ENCODE measurements at places on chromosomes 16 and 17.

DNA sequence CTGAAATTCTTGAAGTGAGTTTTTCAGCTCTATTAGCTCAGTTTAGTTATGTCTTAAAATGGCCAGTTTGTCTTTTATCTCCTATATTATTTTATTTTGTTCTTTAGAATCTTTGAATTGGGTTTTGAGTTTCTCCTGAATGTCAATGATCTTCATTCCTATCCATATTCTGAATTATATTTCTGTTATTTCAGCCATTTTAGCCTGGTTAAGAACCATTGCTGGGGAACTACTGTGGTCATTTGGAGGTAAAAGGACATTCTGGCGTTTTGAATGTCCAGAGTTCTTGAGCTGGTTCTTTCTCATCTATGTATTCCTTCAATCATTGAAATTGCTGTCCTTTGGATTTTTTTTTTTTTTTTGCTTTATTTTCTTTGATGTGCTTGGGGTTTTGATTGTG lies 203.9 kb upstream of the HS3ST4 start:
- no peak for DNase-seq

- DNase-seq = peak; percentile 66
Observed at GRCh38 chr17:82882715-82883418, 43.0 kb upstream of the ZNF750 start.

DNA sequence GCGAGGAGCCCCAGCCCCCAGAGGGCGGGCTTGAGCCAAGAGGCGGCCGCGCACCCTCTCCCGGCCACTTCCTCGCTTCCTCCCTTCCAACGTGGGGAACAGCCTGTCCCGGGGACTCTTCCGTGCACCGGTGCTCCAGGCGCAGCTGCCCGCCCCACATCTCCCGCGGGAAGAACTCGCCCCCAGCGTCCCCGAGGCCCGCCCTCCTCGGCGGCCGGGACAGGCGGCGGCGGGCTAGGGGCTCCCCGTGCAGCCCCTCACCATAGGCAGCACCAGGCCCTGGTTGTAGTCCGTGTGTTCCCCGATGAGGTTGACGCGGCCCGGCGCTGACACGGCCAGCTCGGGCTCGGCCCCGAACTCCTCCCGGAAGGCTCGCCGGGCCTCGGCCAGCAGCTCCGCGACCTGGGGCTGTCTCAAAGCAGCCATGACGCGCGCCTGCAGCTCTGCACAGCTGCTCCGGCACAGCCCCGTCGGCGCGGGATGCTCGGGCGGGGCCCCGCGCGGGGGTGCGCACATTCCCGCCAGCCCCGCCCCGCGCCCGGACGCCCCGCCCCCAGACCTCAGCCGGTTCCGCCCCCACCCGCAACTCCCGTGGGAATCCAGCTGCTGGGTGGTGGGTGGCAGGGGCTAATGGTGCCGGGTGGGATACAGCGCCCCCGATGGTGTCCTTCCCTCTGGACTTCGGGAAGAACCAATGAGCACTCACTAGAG lies at the start of gene GALK1:
TSS of gene GALK1 (minus strand) at position 482 of the 711 bp plus-strand sequence. CDS start at position 426, 56 bp downstream.
- DNase-seq = peak; percentile 68

DNA sequence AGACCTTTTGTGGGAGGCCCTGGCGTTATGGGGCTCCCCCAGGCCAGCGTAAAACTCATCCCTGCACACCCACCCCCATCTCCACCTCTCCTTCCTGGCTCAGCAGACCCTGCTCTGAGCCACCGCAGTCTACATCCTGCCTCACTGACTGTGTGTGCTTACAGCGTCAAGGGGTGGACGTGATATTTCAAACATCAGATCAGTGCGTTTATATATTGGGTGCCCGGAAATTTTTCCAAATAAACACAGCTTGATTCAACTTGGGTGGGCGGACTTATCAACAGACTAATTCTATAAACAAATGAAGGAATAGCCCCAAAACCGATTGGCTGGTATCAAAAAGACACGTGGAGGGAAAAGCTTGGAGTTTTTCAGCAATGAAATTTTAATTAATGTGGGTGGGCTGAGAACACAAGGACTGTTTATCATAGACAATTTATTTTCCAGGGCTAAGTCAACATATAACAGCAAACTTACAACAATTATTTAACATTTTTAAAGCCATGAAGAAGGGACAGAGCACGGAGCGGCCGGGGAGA lies at the start of gene FOXL1:
TSS of gene FOXL1 (plus strand) at position 489 of the 539 bp plus-strand sequence. CDS start 175 bp downstream, outside the sequence.
- no peak for DNase-seq

- no peak for DNase-seq
Observed at GRCh38 chr17:83098241-83099085, 19.1 kb downstream of the METRNL start.

DNA sequence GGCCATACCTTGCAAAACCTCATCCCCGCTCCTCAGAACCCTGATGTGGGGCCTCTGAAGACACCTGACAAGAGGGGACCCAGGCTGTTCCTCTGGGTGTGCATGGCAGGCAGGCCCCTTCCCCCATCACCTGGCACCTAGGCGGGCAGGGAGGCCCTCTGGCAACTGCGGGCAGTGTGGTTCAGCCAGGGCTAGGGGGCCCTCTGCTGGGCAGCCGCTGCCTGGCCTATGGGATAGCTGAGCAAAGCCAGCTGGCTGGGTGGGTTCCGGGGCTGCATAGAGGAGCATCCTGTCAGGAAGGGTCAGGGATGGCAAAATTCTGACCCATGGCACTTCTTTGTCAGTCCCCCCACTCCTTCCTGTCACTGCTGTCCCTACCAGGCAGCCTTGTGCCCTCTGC lies 228.7 kb upstream of the ASIC2 start:
- DNase-seq = no peak

DNA sequence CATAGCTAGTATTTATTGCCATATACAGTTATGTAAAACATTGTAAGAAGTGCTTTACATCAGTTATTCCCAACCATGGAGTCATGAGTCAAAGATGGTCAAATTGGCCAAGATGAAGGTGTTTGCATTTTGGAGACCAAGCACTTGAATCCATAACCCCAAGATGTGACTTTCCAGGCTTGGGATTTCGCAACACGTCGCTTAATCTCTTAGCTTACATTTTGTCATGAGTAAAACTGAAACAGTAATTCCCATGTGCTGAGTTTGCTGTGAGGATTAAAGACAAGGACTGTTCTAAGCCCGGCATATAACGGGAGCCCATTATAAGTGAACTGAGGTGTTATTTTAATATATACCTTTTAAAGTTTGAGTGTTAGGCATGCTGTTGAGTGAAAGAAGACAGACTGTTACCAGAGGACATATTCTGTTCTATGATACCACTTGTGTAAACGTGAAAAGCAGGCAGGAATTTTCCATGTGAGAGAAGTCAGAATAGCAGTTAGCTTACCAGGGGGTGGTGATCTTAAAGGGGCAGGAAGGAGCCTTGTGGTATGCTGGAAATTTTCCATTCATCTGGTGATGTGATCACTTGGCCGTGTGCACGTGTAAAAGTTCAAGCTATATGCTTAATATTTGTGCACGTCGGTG lies 484.9 kb downstream of the WWOX start:
- DNase-seq = no peak

DNA sequence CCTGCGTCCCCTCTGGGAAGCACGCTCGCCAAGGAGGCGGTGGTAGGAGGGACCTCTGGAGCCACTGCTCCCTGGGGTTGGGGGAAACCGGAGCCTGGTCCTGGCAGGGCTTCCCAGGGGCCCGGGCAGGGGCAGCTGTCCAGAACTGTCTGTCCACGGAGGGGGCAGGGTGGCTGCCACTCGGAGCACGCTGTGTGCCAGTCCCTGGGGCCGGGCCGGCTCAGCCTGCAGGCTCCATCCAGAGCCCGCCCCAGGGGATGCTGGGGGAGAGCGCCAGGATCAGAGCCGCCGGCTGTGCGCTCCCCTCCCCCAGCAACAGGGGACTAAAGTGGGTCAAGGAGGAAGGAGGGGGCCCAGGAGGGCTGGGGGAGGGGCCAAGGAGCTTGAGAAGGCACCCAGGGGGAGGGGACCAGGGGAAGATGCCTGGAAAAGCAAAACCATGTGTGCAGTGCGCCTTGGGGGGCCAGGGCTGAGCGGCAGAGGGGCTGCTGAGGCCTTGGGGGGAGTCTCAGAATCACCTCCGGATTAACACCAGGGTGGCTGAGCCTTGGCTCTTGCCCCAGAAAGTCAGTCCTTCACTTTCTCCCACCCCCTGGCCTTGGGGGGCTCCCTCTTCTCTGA lies 21.3 kb downstream of the ZNF423 start:
- DNase-seq = no peak

GRCh38 chr16:75256696-75257343 lies 5.4 kb upstream of the BCAR1 start:
- no peak for DNase-seq

GRCh38 chr17:77409282-77410161 lies 268.8 kb downstream of the SEC14L1 start:
- DNase-seq = no peak

GRCh38 chr16:15790458-15790857 lies 66.4 kb downstream of the MYH11 start:
- no peak for DNase-seq

DNA sequence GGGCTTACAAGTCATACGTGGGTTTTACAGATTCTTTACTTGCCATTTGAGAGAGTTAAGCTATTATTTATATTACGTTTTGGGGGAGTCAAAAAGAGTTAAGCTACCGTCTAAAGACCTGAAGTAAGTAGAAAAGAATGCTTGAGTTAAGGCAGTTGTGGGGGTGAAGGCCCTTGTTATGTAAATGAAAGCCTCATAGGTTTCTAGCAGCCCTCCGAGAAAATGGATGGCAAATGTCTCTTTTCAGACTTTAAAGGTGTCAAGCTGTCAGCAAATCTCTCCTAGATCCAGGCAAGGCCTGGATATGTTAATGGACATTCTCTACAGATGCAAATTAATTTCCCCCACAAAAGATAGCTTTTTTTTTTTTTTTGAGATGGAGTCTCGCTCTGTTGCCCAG lies 7.2 kb upstream of the EIF4A3 start:
- no peak for DNase-seq

GRCh38 chr16:54373534-54374520 lies 87.2 kb upstream of the IRX3 start:
- DNase-seq = no peak

GRCh38 chr17:45376171-45377005 lies 56.3 kb downstream of the ARHGAP27 start:
- no peak for DNase-seq

- no peak for DNase-seq
Observed at GRCh38 chr16:56606476-56607108, 1.8 kb upstream of the MT2A start.

All from activated T-cell treated with anti-CD3 and anti-CD28 coated beads for 1 hour (primary cell).